ENCODE measurements at places on chromosomes 16 and 17. TPM values are rescaled to one million over a fixed set of nuclear protein-coding genes. Genes with fewer than 3 reads are reported as not detected.
A peak's percentile ranks its signal among the peaks of the same experiment; 100 is the strongest.

DNA sequence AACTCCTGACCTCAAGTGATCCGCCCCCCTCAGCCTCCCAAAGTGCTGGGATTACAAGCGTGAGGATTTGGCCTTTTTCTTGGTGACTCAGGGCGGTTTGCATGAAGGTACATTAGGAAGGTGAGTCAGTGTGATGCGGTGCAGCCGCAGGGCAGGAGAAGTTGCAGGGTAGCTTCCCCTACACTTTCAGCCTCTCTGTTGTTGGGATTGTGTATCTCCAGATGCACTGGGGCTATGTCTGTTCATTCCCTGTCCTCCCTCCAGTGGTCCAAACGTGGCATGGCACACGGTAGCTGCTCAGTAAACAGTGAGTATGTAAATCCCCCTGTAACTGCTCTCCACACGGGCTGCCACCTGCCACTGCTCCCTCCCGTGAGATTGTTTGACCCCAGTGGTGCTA lies 109.1 kb upstream of the CDC42EP4 start:
- no peak for DNase-seq
- no peak overlapping the region for H3K4me3 ChIP-seq
- no peak overlapping the region for H3K27ac ChIP-seq
- no peaks in the 10 kb centered on the region for H3K4me1 ChIP-seq

GRCh38 chr16:19186408-19186807 lies 18.4 kb downstream of the SYT17 start:
- no peaks in the 10 kb centered on the region for H3K36me3 ChIP-seq
- DNase-seq, result no peak
- H3K27me3 ChIP-seq, result no peaks in the 10 kb centered on the region

DNA sequence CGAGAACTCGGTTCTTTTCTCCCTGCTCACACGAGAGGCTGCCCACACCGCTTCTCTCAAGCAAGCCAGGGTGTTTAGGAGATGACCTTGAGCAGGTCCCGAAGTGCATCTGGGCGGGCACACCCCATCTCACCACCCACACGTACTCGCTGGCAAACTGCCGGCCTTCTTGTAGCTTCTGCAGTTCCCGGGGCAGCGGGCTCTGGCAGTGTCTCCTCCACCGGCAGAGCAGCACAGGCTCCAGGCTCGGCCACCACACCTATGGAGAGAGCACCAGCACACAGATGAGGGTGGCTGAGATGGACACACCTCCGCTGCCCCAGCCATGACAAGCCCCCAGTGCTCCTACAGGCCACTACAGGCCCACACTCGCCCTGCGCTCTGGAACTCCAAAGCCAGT lies 23.5 kb downstream of the ZNF276 start:
- H3K27ac ChIP-seq, result no peak overlapping the region
- H3K36me3 ChIP-seq, result peaks cover 16% of the 10 kb centered on the region
- peak; percentile 52 for DNase-seq
- no peaks in the 10 kb centered on the region for H3K27me3 ChIP-seq

GRCh38 chr16:17777408-17777863 lies 306.7 kb upstream of the XYLT1 start:
- DNase-seq, result no peak
- H3K4me3 ChIP-seq, result no peak overlapping the region
- H3K27me3 ChIP-seq, result peaks cover 27% of the 10 kb centered on the region

- H3K4me3 ChIP-seq, result no peak overlapping the region
- DNase-seq, result no peak
- H3K36me3 ChIP-seq, result no peaks in the 10 kb centered on the region
- H3K4me1 ChIP-seq, result no peaks in the 10 kb centered on the region
Observed at GRCh38 chr16:64641343-64641742, 480.5 kb downstream of the CDH11 start.

- peaks cover 41% of the 10 kb centered on the region for H3K36me3 ChIP-seq
- no peak for DNase-seq
- peaks cover 9% of the 10 kb centered on the region for H3K4me1 ChIP-seq
Observed at GRCh38 chr16:16101585-16101984, 121.7 kb downstream of the ABCC6 start.

GRCh38 chr17:1153795-1154546 lies 25.8 kb downstream of the ABR start:
- H3K27me3 ChIP-seq, result no peaks in the 10 kb centered on the region
- DNase-seq, result peak; percentile 65
- H3K36me3 ChIP-seq, result peaks cover 16% of the 10 kb centered on the region
- peaks cover 45% of the 10 kb centered on the region for H3K4me1 ChIP-seq

DNA sequence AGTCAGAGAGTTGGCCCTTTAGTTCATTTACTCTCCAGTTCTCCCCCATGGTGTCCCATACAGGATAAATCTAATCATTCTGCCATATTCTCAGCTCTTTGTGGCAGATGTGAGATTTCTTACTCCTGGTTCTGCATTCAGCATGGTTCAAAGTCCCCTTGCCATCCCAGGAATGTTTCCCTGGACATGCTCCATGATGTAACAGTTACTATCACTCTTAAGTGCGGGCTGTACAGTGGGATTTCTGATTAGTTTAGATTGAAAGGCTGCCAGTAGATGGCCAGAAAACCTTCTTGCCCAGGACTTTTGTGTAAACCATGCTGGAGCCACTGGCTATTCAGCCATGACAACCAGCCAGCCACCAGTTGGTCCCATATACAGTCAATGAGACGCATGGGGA lies 10.4 kb downstream of the KRT37 start:
- DNase-seq, result no peak
- H3K36me3 ChIP-seq, result no peaks in the 10 kb centered on the region
- no peak overlapping the region for H3K4me3 ChIP-seq
- peaks cover 23% of the 10 kb centered on the region for H3K27me3 ChIP-seq
- no peak overlapping the region for H3K27ac ChIP-seq

GRCh38 chr17:51957786-51958185 lies 200.7 kb downstream of the CA10 start:
- no peak for DNase-seq
- H3K27me3 ChIP-seq, result no peaks in the 10 kb centered on the region
- H3K27ac ChIP-seq, result no peak overlapping the region
- H3K4me3 ChIP-seq, result no peak overlapping the region

DNA sequence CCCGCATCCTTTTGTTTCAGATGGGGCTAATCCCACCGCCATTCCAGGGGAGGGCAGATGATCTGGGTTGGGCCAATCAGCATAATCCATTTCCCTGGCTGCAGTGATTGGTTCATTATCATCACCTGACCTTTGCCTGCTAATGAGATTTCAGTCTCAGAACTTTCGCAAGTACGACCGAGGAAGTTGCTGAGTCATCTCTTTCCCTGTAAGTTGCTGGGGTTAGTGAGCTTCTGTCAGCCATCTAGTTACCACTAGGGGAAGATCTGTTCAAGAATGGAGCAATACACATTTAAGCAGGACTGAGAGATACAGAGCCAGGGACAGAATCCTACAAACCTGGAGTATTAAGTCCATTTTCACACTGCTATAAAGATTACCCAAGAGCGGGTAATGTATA lies 65.3 kb upstream of the NUDT7 start:
- no peak overlapping the region for H3K27ac ChIP-seq
- no peak overlapping the region for H3K4me3 ChIP-seq
- H3K36me3 ChIP-seq, result no peaks in the 10 kb centered on the region

- H3K27me3 ChIP-seq, result peaks cover 10% of the 10 kb centered on the region
- no peak overlapping the region for H3K4me3 ChIP-seq
- H3K27ac ChIP-seq, result no peak overlapping the region
- DNase-seq, result no peak
Observed at GRCh38 chr17:13140750-13141149, 122.9 kb upstream of the ELAC2 start.

- peaks cover 4% of the 10 kb centered on the region for H3K4me1 ChIP-seq
- H3K27me3 ChIP-seq, result peaks cover 7% of the 10 kb centered on the region
- H3K36me3 ChIP-seq, result no peaks in the 10 kb centered on the region
- no peak overlapping the region for H3K4me3 ChIP-seq
Observed at GRCh38 chr16:66223176-66223780, 143.2 kb upstream of the CDH5 start.

- H3K27me3 ChIP-seq, result no peaks in the 10 kb centered on the region
- H3K36me3 ChIP-seq, result no peaks in the 10 kb centered on the region
- DNase-seq, result no peak
- peaks cover 18% of the 10 kb centered on the region for H3K4me1 ChIP-seq
- no peak overlapping the region for H3K27ac ChIP-seq
Observed at GRCh38 chr17:80695979-80696378, 151.3 kb downstream of the RPTOR start.

GRCh38 chr16:80948886-80949493 lies 57.7 kb downstream of the CMC2 start:
- no peaks in the 10 kb centered on the region for H3K27me3 ChIP-seq
- DNase-seq, result peak; percentile 58
- H3K27ac ChIP-seq, result no peak overlapping the region
- H3K4me3 ChIP-seq, result no peak overlapping the region
- H3K4me1 ChIP-seq, result no peaks in the 10 kb centered on the region

- H3K36me3 ChIP-seq, result peaks cover 3% of the 10 kb centered on the region
- peak overlapping the region; percentile 33 for H3K27ac ChIP-seq
- H3K27me3 ChIP-seq, result peaks cover 3% of the 10 kb centered on the region
Observed at GRCh38 chr17:64772845-64773299, 110.8 kb upstream of the SMURF2 start.

DNA sequence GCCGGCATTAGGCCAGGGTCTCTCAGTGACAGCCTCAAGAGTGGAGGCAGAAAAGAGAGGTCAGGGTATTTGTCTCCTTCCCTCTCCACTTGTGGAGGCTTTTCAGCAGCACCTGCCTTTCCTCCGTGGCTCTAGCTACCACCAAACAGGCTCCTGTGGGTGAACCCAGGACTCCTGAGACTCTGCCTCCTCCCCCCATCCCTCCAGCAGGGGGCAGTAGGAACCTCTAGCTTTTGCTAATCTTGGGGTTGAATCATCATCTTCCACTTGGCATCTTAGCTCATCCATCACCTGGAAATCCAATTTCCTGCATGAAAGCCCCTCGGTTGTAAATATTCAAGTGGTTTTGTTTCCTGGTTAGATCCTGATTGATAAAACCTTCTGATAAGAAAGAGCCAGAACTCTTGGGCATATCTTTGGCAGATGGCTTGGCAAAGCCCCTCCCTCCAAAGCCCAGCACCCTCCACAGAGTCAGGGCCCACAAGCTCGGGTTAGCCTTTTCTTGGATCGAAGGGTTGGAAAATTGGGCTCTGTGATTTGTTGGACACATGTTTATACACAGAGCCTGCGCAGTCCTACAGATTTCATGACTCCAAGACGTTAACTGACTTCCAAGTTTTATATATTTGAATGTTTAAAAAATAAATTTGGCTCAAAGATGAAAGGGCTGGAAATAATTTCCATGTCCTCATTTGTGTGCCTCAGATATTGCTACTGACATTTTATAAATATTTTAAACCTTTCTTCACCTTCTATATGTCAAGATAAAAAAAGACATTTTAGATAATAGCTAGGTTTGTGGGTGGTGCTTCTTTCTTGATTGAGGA lies 322.1 kb downstream of the MAP2K4 start:
- no peaks in the 10 kb centered on the region for H3K4me1 ChIP-seq
- H3K27ac ChIP-seq, result no peak overlapping the region
- no peaks in the 10 kb centered on the region for H3K27me3 ChIP-seq
- H3K4me3 ChIP-seq, result no peak overlapping the region

DNA sequence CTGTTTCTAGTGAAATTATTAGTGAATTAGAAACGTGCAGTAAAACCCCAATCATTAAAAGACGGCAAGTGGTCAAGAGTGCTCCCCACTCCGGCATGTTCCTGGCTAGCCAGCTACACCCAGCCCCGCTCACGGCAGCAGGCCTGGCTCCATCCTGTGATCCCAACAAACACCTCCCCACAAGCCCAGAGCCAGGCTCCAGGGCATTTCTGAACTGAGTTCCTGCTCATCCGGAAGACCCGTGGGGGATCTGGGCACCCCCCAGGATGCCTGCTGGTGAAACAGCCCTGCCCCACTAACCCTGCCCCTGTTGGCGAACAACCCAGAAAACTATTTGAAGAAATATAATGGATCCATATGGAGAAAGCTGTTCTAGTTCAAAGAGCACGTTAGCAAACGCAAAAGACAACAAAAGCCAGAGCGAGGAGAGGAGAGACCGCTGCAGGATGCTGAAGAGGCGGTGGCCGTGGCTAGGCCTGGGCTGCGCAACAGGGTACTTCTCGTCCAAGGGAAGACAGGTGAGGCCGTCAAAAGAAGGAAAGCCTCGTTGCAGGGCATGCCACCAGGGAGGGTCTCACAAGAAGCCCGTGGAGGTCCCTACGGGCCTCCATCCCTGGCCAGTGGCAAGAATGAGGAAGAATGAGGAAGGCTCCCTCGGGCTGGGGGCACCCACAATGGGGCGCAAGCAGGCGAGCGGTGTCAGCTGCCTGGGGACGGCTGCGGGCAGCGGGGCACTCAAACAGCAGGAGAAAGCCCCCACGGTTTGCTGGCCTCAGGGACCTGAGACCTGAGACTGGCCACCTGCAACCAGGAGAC lies 19.2 kb downstream of the SLC16A3 start:
- no peaks in the 10 kb centered on the region for H3K27me3 ChIP-seq
- peak overlapping the region; percentile 75 for H3K27ac ChIP-seq
- H3K36me3 ChIP-seq, result peaks cover 97% of the 10 kb centered on the region
- H3K4me3 ChIP-seq, result no peak overlapping the region
- peaks cover 63% of the 10 kb centered on the region for H3K4me1 ChIP-seq

DNA sequence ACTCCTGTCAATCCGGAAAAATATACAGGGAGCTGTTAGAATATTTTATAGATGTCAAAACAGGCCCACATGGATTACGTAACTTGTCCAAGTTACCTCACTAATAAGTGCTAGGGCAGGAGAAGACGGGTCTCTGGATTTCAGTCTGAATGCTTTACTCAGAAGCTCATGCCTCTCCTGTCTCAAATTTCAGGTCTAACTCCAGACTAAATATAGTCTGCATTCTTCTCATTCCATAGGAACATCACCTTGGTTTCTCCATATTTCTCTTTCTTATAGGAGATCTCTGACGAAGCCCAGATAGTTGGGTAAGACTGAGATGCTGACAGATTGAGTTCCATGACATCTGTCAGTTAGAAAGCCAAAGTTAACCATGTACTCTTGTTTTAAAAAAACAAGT lies 174.2 kb downstream of the STX8 start:
- DNase-seq, result no peak
- H3K4me1 ChIP-seq, result peaks cover 4% of the 10 kb centered on the region
- H3K27ac ChIP-seq, result no peak overlapping the region
- H3K4me3 ChIP-seq, result no peak overlapping the region
- no peaks in the 10 kb centered on the region for H3K27me3 ChIP-seq

GRCh38 chr16:89601906-89602272 lies 11.6 kb upstream of the DPEP1 start:
- no peak overlapping the region for H3K27ac ChIP-seq
- peaks cover 41% of the 10 kb centered on the region for H3K27me3 ChIP-seq
- H3K4me3 ChIP-seq, result no peak overlapping the region
- H3K4me1 ChIP-seq, result peaks cover 9% of the 10 kb centered on the region
- no peak for DNase-seq

DNA sequence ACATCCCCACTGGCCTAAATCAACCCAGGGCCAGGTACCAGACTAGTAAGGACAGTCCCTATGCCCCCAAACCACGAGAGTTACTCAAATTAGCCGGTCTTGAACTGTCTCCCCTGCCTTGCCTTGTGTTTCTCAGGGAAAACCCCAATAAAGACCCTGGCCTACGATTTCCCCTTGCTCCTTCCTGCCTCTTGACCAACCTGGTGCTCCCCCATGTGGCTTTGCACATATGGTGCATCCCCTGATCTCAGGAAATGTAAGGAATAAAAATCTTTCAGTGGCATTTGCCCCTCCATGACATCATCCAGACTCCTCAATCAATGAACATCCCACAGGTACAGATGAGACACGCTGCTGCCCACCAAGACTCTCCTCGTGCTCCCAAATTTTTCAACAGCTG lies 87.9 kb downstream of the ZNF18 start:
- no peak for DNase-seq
- no peaks in the 10 kb centered on the region for H3K4me1 ChIP-seq
- H3K27me3 ChIP-seq, result no peaks in the 10 kb centered on the region
- H3K27ac ChIP-seq, result no peak overlapping the region

CTRB2 gene
- not detected for total RNA-seq

TBC1D28 gene
- not detected for total RNA-seq

HOXB9 gene
- not detected for total RNA-seq

BTBD17 gene
- total RNA-seq, result not detected

C16orf46 gene
- 0.88 TPM for total RNA-seq

KRTAP2-3 gene
- total RNA-seq, result not detected

IL32 gene
- 36.3 TPM for total RNA-seq

ITGAX gene
- total RNA-seq, result 1.4 TPM

SBK1 gene
- 2.3 TPM for total RNA-seq

LRRC75A gene
- total RNA-seq, result 0.96 TPM
